ENCODE measurements at places on chromosomes 16 and 17.

DNA sequence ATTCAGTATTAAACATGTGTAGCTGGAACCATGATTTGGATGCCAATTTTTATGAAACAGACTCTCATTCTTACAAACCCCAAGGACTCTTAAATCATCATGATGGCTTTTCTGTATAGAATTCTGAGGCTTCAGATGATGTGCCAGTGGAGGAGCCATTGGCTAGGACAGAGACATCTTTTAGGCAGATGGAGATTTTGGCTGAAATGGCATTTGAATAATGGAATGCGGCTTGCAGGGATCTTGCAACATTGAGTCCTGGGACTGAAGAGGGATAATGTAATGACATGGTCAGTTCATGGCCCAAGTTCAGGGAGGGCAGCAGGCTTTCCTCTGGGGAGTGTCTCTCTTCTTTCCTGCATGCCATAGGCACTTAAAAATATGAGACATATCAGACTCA, 172.4 kb downstream of the ABCA8 start:
- DNase-seq, result no peak

DNA sequence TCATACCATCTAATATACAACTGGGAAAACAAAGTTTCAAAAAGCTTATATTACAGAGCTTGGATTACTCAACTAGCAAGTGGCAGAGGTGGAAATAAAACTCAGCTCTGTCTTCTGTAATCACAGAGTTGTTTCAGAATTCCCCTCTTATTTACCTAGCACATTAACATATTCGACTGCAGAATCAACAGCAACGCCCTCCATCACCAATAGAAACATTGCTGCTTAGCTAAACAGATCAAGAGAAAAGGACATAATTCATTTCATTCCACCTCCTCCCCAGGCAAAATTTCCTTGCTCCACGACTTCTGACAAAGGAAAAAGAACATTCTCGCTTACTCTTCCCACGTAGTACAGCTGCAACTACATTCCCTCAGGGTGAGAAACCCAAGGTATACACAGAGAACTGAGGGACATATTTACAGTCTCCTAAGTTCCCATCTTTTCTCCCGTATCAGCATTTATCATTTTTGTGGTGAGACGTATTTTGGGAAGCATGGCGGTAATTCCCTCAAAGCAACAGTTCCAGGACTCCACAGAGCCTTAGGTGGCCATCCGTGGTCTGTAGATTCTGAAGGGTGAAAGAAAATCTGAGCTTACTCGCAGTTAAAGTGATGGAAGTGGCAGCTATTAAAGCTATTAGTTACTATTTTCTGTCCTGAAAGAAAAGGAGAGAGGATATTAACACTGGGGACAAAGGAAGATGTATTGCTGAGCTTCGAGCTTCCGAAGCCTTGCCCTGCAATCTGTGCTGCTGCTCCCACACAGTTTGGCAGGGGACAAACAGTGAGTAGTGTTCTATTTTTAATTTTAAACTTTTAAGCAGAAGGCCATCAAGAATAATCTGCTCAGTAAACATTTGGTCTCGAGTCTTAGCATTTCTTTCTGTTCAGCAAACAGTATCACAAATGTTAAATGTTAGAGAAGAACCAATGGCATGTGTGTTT, 1296.2 kb downstream of the CDH8 start:
- no peak for DNase-seq

DNA sequence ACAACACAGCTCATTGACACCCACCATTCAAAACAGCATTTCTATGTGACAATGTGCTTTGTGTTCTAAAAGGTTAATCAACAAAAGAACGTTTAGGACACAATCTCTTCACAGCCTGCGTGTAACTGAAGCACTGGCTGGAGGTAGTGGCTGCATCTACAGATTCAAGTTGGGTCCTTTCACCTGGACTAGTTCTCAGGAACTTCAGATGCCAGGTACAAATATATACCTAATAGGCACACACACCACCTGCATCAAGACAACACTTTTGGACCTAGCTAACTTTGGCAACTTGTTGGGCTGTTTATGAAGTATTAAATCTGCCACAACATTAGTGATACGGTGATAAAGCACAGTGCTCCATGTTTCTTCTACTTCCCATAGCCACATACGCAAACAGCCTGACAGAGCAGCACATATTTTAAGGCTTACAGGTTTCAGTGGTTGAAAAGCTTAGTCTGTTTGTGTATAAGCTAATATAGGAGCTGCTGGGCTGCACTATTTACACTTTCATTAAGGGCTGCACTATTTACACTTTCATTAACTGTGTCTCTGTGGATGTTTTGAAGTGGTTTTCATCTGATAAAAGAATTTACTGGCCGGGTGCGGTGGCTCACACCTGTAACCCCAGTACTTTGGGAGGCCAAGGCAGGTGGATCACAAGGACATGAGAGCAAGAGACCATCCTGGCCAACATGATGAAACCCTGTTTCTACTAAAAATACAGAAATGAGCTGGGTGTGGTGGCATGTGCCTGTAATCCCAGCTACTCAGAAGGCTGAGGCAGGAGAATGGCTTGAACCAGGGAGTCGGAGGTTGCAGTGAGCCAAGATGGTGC, 132.6 kb downstream of the PARN start:
- DNase-seq, result no peak

- DNase-seq, result no peak
Observed at GRCh38 chr17:33014751-33015150, 23.1 kb downstream of the SPACA3 start.

All from stimulated activated naive CD8-positive, alpha-beta T cell treated with anti-CD3 and anti-CD28 coated beads, Interleukin-15, amount 100 ng/mL, for 72 hours (primary cell).